ENCODE measurements at places on chromosomes 3 and 15. TPM values are rescaled to one million over a fixed set of nuclear protein-coding genes. Genes with fewer than 3 reads are reported as not detected.

- no peak overlapping the region for H3K27ac ChIP-seq
- H3K36me3 ChIP-seq: no peaks in the 10 kb centered on the region
Measured at GRCh38 chr15:26864664-26865191, 2.1 kb upstream of the GABRA5 start.

DNA sequence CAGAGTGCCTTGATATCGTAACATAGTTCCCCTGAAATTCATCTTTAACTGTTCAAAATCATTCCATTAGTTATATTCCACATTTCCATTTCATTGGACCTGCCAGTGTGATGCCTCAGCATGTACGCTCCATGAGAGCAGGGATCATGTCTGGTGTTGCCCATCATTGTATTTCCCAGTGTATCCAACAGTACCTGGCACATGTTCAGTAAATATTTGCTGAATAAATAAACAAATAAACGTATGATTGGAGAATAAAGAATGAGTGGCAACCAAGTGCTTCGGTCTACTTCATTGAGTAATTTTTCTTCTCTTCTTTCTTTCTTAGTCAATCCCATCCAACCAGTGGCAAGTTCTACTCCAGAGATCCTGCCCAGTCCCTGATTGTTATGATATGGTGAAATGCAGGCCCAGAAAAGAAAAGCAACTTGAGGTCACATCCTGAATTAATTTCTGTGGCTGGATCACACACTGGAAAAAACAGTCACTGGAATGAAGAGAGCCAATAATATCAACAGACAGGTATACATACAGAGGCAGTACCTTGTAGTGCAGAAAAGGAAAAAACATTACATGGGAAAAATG is 101.2 kb downstream of the PLCH1 start:
- no peaks in the 10 kb centered on the region for H3K27me3 ChIP-seq
- no peaks in the 10 kb centered on the region for H3K4me1 ChIP-seq
- no peak overlapping the region for H3K4me3 ChIP-seq
- no peak overlapping the region for H3K27ac ChIP-seq
- DNase-seq: no peak

- H3K27me3 ChIP-seq: no peaks in the 10 kb centered on the region
- no peak for DNase-seq
- no peaks in the 10 kb centered on the region for H3K4me1 ChIP-seq
- no peak overlapping the region for H3K27ac ChIP-seq
Measured at GRCh38 chr15:55457401-55458022, 49.2 kb downstream of the PIERCE2 start.

- DNase-seq: no peak
- no peak overlapping the region for H3K4me3 ChIP-seq
- peaks cover 5% of the 10 kb centered on the region for H3K4me1 ChIP-seq
- peaks cover 69% of the 10 kb centered on the region for H3K36me3 ChIP-seq
- no peaks in the 10 kb centered on the region for H3K27me3 ChIP-seq
- H3K27ac ChIP-seq: no peak overlapping the region
Measured at GRCh38 chr3:48926425-48927392, 8.1 kb downstream of the ARIH2 start.

Gene AMIGO3
- not detected for total RNA-seq

Gene PCOLCE2
- not detected for total RNA-seq

Gene UPK1B
- total RNA-seq: not detected

Gene RPL39L
- total RNA-seq: 3.1 TPM

Gene GOLGA8R
- 4.8 TPM for total RNA-seq

Measured in B cell (primary cell).